H7 (cell line): ENCODE measurements at places on chromosomes 6 and 20. TPM values are rescaled to one million over a fixed set of nuclear protein-coding genes. Genes with fewer than 3 reads are reported as not detected.

DNA sequence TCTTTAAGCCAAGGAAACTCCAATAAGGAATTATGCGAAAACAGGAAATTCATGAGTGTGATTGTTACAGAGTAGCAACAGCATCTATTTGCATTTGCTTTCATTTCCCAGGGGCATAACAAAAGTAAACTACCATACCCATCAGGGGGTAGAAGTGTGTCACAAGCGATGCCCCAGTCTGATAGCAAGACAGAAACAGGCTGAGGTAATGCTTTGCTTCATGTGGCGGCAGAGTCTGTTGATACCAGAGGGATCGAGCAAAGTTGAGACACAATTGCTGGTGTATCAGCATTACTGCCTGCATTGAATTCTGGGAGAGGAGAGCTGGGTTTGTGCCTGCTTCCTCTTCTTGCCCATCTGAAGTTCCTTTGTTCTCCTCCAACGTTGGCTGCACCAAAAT, 51.2 kb upstream of the LYRM2 start:
- DNase-seq, result peak; percentile 72

DNA sequence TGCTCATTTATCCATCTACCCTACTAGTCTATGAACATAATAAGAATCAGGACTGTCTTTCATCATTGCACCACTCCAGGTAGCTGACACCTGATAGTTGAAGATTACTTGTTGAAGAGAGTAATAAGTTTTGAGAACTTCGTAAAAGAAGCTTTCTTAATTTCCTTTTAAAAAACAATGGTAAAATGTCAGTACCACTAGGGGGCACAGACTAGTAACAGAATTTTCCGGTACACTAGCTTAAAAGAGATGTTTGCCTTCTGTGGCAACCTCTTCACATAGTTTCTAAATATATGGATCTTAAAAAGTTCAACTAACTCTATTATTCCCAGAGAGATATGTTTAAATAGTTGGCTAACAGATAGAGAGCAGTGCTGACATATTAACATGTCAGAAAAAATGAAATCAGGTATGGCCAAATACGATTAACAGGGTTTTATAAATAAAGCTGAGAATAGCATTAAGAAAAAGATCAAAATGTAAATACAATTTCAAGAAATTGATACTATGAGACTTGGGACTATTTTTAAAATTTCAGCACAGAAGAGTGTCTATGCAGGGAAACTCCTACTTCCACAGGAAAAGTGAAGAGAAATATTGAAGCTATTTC, 5.4 kb upstream of the KCNQ5 start:
- DNase-seq, result no peak

FAM83C gene
- total RNA-seq, result not detected in 2 replicates

DNA sequence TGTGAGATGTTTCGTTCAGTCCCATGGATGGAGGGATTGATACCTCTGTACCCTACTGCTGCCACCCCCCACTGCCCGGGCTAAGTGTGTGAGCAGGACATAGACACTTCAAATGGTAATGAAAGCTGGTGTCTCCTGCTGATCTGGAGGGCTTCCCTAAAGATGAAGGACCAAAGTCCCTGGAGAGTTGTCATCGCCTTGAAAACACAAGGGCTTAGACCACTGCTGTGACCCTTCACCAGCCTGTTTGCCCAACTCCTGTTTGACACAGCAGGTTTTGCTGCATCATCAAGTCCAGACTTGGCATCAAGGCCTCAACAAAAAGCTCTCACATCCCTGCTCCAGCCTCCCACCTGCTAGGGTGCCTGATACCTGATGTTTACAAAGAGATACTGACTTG, 57.9 kb upstream of the FAM8A1 start:
- DNase-seq, result no peak

GRCh38 chr6:113172531-113172966, 684.6 kb upstream of the MARCKS start:
- DNase-seq, result no peak

- DNase-seq, result no peak
Observed at GRCh38 chr6:87907521-87907920, 140.1 kb upstream of the SPACA1 start.

DNA sequence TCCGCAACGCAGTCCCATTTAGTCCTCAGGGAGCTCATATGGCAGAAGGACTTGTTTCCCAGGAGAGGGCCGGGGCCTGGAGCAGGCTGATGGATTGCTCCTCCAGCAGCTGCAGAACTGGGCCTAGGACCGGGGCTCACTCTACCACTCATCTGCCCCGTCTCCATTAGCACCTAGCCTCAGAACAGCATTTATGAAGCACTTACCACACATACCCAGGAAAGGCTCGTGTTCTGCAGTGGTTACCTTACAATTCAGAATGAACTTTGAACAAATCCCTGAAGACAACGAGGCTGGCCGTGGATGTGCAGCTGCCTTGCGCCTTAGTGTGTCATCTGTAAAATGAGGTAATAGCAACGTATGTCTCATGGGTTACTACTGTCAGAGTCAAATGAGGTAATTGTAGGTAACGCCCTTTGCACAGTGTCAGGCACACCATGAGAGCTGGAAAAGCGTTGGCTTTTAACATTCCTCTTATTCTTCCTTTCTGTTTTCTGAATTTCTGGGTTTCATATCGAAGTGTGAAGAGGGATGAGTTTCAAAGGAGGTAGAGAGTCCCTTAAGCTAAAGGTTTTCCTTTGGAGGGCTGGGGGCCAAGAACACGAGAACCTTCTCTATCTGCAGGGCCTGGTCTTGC, 46.3 kb upstream of the CD93 start:
- no peak for DNase-seq

- no peak for DNase-seq
Observed at GRCh38 chr6:169086020-169086419, 167.6 kb downstream of the THBS2 start.

HLA-DQA2 gene
- not detected in 2 replicates for total RNA-seq

- DNase-seq, result peak; percentile 91
Observed at GRCh38 chr20:63215101-63216040, 560 bp downstream of the YTHDF1 start.

DNA sequence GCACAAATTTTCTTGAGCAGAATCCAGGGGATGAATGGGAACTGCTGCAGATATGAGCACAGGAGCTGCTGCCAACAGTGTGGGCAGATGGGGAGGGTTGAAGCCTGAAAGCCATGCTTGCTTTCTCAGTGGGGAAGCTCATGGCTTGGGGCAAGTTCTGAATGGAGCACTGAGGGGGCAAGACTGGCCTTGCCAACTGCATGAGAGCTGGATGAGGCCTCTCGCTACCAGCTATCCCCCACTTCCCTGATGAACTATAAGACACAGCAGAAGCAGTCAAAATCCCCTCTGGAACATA, 28.3 kb downstream of the TREM1 start:
- no peak for DNase-seq

DNA sequence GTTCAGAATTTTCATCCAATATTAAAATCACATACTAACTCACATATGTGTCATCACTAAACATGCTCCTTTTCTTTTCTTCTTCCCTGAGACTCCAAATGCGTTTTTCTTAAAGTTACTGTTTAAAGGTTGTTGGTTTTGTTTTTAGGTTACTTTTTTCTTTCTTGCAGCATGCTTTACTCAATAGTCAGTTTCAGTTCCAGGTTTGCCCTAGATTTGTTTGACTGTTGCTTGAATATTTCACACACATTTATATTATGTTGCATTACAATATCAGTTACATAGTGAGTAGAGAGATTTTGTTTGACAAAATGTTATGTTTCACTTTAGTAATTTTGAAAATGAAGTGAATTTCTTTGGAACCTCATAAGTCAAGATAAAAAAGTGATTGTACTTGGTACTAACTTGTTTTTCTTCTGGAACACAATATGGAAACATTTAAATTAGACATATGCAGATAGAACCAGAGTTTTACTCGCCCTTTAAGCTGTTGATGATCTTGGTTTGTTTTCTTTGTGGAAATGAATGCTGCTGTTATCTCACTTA, 27.3 kb downstream of the FNDC1 start:
- DNase-seq, result no peak

DNA sequence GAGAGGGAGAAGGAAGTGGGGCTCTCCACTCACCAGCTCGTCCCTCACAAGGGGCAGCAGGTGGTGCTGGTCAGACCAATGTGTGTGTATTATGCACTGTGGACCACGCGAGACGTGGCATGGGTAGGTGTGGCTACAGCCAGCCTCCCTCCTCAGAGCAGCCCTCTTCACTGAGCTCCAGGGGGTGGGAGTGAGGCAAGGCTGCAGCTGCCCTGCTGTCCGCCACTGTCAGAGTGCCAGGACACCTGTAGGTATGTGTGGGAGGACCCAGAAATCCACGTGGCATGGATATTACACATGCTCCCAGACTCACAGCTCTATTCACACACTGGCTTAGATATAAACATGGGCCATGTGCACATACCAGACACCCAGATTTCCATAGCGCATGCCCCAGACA, 90.3 kb downstream of the VEGFA start:
- DNase-seq, result no peak

- no peak for DNase-seq
Observed at GRCh38 chr20:22977047-22977785, 57.9 kb upstream of the SSTR4 start.

RCAN2 gene
- 1.5 and 2.8 TPM in 2 replicates for total RNA-seq

C20orf96 gene
- total RNA-seq, result 1.7 and 2.1 TPM in 2 replicates

- no peak for DNase-seq
Observed at GRCh38 chr6:156029286-156029985, 573.8 kb upstream of the NOX3 start.

DNA sequence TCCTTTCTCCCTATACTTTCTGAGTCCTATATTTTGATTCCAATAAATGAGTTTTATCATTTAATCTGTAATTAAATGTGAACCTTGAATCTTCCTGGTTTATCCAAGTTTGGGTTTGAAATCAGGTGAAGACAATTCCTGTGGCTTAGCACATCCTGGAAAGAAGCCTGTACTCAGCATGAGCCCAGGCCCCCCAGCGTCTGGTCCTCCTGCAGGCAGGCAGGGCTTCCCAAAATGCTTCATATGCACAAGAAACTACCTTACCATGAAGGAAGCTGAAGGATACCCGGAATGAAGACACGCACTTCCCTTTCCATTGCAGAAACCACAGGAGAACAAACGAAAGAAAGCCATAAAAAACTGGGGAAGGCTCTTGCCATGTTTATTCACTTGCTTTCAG, 157.4 kb upstream of the PDE10A start:
- DNase-seq, result peak; percentile 66

- DNase-seq, result no peak
Observed at GRCh38 chr6:27206806-27207205, 40.7 kb upstream of the PRSS16 start.

- no peak for DNase-seq
Observed at GRCh38 chr6:119179842-119180241, 101.4 kb upstream of the FAM184A start.

- no peak for DNase-seq
Observed at GRCh38 chr6:3715285-3715684, 36.2 kb downstream of the PXDC1 start.

DLK2 gene
- 0.33 and 0.42 TPM in 2 replicates for total RNA-seq

- DNase-seq, result no peak
Observed at GRCh38 chr6:127618729-127619128, 41.8 kb downstream of the C6orf58 start.
